ENCODE measurements at places on chromosomes 13 and 19.

- DNase-seq = no peak
These were observed 559.0 kb downstream of the PCDH17 start for GRCh38 chr13:58190577-58190976.

DNA sequence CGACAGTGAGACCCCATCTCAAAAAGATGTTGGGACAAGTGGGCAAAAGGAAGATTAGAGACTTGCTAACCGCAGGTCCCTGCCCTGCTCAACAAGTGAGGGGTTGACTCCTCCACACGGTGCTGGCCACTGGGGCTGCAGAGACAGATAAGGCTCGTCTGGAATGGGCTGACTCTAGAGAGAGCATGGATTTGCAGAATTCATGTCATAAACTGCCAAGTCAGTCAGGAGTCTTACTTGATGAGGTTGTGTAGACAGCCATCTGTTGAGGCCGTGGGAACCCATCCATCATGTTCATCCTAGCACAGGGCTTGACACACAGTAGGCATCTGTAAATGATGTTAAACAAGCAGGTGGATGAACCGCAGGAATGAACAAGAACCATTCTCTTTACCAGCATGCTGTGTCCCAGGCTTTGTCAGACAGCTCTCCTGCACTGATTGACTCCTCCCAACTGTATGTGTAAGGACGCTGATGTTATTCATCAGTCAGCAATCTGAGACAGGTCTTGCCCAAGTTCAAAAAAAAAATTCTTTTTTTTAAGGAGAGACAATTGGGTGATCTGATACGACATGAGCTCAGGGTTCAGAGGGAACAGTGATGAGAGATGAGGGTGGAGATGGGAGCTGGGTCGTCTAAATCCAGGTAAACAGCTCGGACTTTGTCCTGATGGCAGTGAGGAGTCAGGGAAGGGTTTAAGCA lies 8.8 kb downstream of the PAF1 start:
- DNase-seq = no peak

GRCh38 chr19:13670846-13671245 lies 93.5 kb upstream of the MRI1 start:
- no peak for DNase-seq

DNA sequence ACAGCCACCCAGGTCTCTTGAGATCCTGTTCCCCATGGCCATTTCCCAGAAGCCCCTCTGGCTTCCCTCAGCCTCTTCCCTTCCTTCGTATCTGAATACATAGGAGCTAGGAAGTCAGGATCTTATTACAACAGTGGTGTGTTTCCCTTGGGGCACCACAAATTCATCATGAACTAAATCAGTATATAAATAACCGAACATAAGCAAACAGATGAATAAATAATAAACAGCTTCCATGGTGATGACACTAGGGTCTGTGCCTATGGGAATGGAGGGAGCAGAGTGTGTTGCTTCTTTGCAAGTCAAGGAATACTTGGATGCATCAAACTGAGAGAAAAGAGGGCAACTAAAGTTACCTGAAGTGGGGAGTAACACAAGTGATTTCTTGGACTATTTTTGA lies 527.6 kb downstream of the LMO7 start:
- DNase-seq = no peak

DNA sequence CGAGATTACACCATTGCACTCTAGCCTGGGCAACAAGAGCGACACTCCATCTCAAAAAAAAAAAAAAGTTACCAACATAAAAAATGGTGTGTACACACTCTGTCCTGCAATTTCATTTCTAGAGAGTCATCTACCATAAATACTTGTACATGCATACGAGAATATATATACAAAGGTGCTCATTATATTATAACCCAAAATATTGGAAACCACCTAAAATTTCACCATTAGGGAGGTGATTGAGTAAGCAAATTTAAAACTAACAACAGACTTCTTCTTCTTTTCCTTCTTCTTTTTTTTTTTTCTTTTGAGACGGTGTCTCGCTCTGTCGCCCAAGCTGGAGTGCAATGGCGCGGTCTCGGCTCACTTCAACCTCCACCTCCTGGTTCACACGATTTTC lies 7.4 kb upstream of the C5AR1 start:
- no peak for DNase-seq

DNA sequence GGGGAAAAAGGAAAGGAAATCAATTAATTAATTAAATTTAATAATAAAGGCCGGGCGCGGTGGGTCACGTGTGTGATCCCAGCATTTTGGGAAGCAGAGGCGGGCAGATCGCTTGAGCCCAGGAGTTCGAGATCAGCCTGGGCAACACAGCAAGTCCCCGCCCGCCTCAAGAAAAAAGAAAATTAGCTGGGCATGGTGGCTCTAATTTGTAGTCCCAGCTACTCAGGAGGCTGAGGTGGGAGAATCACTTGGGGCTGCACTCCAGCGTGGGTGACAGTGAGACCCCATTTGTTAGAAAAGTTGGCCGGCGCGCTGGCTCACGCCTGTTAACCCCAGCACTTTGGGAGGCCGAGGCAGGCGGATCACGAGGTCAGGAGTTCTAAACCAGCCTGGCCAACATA lies 733 bp upstream of the CD320 start:
- DNase-seq = no peak

GRCh38 chr19:51456541-51457290 lies 1.5 kb downstream of the SIGLEC8 start:
- no peak for DNase-seq

DNA sequence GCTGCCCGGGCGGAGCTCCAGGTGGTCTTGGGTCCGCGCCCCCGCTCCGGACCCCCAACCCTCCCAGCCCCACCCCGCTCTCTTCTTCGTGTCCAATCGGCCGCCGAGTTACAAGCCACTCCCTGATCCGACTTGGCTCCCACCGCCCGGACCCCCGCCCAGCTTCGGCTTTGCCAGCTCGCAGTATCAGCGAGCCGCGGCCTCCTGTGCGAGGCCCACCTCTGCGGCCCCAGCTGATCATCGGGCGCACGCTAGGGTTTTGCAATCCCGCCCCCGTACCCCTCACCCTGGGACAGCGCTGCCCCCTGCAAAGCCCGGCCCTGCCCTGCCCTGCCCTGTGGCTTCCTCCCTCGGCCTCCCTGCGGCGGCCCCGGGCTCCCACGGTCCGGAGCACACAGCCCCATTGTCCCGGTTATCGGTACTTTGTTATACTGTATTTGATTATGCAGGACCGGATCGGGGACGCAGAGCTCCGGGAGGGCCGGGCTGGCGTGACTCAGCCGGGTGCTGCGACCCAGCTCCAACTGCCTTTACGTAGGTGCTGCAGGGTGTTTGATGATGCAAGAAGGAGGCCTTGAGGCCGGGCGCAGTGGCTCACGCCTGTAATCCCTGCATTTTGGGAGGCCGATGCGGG lies 598 bp upstream of the LPAR2 start:
- DNase-seq = peak; percentile 40

DNA sequence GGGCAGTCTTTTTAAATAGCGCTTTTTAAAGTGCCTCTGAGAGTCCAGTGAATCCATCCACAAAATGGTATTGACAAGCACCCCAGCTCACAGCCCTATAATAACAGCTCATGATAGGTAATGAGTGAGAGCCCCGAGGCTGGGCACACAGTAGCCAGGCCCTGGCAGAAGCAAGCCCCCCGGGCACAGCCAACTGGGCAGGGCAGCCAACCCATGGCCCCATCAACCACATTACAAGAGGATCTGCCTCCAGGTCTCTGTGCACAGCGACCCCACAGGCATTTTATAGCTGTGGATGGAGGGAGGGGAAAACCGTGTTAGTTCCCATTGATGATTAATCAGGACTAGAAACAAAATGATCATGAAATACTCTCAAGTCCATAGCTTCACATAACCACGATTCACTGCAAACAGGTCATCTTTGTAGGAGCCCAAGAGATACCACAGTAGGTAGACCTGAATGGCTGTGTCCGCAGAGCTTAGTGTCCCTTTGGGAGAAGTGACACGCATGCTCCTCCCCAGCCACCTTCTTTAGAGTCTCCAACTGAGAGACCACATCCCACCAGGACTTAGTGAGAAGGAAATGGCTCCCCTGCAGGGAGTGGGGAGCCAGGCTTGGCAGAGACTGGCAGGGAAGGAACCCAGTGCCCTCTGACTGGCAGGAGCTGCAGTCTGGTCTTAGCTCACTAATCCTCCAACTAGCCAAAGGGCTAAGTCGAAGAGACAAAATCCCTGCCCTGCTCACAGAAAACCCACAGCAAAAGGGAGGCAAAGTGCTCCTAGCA lies 4.3 kb upstream of the VSTM2B start:
- no peak for DNase-seq

GRCh38 chr19:29268103-29268502 lies 55.2 kb upstream of the UQCRFS1 start:
- no peak for DNase-seq

- no peak for DNase-seq
These were observed 1.5 kb downstream of the ERCC2 start for GRCh38 chr19:45368737-45369340.

DNA sequence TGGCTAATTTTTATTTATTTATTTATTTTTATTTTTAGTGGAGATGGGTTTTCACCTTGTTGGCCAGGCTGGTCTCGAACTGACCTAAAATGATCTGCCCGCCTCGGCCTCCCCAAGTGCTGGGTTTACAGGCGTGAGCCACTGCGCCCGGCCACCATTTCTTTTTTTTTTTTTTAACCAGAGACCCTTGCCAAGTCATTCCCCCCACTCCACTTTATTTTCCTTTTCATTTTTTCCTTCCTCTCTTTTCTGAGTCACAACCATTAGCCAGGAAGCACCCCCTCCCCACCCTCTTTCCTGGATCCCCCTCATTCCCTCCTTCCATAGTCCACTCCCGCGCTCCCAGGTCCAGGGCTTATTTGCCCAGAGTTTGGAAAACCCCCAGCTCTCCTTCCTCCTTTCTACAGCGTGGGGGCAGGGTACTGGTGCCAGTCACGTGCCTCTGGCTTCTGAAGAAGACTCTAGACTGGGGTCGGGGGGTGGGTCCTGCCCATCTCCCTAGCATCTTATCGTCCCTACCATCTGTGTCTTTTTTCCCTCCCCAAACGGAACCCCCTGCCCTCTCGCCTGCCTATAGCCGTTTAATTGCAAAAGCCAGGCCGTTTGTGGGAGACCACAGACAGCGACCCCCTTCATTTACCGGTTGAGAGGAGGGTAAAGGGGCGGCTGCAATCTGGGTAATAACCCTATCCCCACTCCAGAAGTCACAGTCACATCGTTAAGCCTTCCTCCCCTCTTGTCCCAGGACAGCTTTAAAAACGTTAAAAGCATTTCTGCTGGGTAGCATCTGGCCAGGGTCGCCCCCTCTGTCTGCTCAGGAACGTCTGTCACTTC lies 1.1 kb upstream of the CALR start:
- no peak for DNase-seq

DNA sequence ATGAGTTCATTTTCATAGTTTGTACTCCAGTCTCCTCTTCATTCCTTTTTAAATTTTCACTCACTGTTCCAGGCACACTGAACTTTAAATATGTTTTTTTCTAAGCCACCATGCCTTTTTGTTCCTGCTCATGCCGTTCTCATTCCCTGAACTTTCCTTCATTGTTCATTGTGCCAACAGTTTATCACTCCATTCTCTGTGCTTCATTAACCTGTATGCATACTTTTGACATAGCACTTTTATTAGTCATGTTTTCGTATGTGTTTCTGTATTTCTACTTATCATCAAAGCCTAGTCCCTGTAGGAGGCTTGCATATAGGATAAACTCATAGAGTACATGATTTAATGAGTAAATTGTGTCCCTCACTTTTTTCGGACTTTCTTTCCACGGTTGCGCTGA lies 65.3 kb downstream of the PCDH20 start:
- no peak for DNase-seq

GRCh38 chr13:43861863-43862262 lies 17.7 kb downstream of the CCDC122 start:
- DNase-seq = no peak

- DNase-seq = no peak
These were observed 3.5 kb downstream of the FSTL3 start for GRCh38 chr19:679418-680286.

GRCh38 chr19:54133312-54133956 lies 4.1 kb upstream of the CNOT3 start:
- no peak for DNase-seq

DNA sequence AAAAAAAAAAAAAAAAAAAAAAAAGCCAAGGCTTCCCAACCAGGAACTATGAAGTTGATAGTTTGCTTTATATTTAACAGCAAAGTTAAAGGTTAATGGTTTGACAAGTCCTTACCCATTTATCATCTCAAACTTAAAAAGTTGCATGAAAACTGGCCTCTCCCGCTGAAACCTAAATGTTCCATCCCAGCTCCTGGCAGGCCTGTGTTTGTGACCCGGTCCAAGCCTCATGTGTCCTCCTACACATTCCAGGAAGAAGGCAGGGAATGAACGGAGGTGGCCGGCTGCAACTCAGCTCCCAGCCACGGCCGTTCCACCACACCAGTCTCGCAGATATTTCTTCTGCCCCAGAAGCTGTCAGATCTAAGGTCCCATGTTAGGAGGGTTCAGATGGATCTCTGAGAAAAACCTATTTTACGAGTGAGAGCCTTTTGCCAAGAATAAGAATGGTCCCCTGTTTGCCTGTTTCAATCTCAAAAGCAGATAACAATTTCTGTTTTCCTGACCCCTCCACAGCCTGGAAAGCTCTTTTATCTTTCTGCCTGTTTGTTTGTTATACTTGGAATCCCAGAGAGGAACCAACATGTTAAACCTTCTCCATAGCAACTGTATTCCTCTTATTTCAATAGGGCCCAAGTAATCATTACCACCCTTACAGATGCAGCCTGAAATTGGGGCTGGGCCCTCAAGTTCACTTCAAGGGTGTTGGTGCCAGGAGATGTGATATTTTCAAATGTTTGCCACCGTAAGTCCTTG lies 56.5 kb downstream of the KCTD12 start:
- DNase-seq = no peak

GRCh38 chr13:89518289-89519077 lies 1829.0 kb upstream of the MIR17HG start:
- DNase-seq = no peak

DNA sequence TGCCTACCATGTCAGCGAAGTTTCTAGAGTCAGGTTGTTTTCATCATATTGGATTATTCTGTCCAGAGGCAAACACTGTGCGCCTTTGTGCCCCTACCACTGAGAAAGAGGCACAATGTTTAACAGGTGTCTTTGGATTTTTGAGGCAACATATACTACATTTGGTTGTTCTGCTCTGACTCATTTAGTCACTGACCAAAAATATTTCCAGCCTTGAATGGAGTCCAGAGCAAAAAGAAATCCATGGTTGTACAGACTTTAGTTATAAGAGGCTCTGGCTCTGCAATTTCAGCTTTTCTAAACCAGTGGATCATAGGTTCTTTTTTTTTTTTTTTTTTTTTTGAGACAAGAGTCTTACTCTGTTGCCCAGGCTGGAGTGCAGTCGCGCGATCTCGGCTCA lies 35.7 kb downstream of the LACC1 start:
- DNase-seq = no peak

- no peak for DNase-seq
These were observed at the start of gene CACNG7 for GRCh38 chr19:53908935-53909415. Gene CACNG7, plus strand, starts transcription at chr19:53909278. Its CDS starts 3,554 bp downstream, at chr19:53912832.

GRCh38 chr13:99037756-99038155 lies 59.9 kb upstream of the DOCK9 start:
- no peak for DNase-seq
